CD4-positive, alpha-beta T cell treated with Interleukin-21 for 1 hour (primary cell): ENCODE measurements at places on chromosomes 12 and 14.
A peak's percentile ranks its signal among the peaks of the same experiment; 100 is the strongest.

DNA sequence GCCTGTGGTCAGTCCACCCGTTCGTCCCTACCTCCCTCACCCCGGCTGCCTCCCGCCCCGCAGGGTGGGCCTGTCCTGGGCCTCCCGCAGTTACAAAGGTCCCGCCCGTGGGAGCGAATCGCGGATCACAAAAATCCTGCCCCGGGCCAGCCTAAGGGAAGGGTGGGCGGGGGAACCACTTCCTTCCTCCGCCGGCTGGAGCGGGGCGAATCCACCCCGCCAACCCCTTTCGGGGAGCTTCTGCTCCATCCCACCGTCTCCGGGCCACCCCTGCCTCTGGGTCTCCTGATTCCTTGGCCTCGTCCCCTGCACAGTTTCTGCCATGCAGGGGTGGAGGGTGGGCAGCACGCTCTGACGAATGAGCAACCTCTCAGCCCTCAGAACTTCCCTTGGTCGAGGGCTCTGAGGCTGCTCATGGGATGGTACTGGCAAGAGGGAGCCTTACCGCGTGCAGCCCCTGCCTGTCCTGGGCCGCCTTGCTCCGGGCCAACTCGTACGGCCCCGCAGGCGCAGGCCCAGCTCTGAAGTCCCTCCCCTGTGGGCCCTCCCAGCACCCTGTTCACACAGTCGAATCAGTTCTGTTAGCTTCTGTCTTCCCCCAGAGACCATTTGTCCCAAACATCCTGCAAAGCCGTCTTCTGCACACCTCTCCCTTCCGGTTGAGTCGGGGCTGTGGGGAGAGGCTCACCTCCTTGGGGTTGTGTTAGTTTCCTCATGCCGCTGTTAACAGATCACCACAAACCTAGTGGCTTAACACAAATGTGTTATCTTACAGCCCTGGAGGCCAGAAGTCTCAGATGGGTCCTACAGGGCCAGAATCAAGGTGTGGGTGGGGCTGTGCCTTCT lies 589 bp upstream of the HVCN1 start:
- peak; percentile 53 for DNase-seq

- peak; percentile 84 for DNase-seq
These were observed 59.1 kb downstream of the RASSF3 start for GRCh38 chr12:64669270-64669842.

GRCh38 chr14:36702474-36702873 lies 40.8 kb downstream of the PAX9 start:
- DNase-seq: no peak

GRCh38 chr14:64232095-64232838 lies 61.9 kb downstream of the ESR2 start:
- no peak for DNase-seq

- no peak for DNase-seq
These were observed 122.9 kb upstream of the TMEM132D start for GRCh38 chr12:130026608-130027176.

DNA sequence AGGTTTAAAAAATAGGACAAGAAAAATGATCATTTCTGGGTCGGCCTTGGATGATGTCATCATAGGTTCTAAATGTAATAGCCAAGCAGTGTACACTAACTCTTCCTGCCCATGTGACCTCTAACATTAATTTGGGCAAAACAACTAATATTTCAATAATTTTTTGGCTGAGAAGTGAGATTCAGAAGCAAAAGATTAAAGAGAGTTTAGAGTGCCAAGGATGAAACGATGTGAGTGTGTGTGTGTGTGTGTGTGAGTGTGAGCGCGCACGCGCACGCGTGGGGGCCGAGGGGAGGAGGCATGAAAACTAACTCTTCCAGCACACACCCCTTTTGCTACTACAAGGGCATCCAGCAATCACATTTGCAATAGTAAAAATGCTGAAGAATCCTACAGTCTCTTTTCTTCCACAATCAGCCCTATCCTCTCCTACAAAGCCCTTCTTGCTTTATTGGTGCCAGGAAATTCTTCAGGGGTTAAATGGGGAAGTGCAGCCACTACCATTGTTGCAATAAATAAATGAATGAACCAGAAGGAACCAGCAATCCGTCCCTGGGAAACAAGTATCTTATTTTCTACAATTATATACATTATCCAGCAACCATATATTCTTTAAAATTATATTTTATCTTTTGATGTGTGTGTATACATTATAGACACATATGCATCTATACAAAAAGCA lies 52.9 kb downstream of the PEBP1 start:
- no peak for DNase-seq

- no peak for DNase-seq
These were observed 275.2 kb upstream of the GARIN6 start for GRCh38 chr12:99372257-99372920.

DNA sequence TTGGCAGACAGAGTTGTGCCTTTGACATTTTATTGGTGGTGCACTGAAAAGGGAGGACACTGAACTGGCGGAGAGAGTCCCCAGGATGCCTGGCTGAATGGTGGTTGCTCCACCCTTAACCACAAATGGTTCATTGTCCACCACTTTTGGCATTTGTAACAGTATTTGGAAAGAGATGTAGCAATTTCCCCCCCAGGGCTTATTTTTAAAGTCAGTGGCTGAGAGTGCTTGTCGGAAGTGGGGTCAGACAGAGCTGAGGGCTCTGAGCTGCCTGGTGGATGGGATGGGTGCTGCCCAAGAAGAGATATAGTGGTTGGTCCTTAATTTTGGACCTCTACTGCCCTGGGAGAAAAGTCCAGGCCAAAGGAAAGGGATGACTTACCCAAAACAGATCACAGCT lies 31.5 kb upstream of the FGF6 start:
- no peak for DNase-seq

DNA sequence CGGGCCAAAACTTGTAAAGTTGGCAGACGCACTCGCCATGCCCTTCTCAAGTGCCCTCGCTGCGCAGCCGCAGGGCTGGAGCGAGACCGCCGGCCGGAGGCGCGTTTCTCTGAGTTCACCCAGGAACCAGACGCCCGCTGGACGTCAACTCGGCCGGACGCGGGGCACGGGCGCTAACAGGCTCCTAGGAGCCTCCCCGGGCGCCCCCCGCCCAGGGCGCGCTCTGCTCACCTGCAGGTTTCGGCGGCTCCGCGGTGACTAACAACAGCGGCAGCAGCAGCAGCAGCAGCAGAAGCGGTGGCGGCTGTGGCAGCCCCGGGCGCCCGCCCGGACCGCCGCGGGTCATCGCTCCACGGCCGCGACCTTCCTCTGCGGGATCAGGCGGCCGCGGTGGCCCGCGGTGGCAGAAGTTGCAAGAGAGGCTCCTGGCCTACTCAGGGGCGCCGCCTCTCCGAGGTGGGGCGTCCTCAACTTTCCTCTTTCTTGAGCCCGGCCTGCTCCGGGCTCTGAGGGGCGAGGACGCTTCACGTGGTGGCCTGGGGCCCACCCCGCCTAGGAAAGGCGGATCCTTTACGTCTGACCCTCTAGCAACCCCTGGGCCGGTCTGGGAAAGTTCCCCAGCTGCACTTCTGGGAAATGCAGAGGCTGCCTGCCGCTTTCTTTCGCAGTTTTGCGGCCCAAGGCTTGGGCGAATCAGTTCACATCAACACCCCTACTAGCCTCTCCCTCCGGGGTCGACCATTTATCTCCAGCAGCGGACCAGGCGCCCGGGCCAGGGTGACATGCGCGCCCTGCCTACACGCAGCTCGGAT lies at the start of gene PLBD1:
Gene PLBD1 (minus strand): TSS at position 533 of the 812 bp plus-strand sequence. CDS start 187 bp downstream, at position 346.
- no peak for DNase-seq

- no peak for DNase-seq
These were observed 138.4 kb upstream of the PARP11 start for GRCh38 chr12:4011597-4011996.

GRCh38 chr12:79659961-79660431 lies 30.8 kb downstream of the PAWR start:
- DNase-seq: no peak

DNA sequence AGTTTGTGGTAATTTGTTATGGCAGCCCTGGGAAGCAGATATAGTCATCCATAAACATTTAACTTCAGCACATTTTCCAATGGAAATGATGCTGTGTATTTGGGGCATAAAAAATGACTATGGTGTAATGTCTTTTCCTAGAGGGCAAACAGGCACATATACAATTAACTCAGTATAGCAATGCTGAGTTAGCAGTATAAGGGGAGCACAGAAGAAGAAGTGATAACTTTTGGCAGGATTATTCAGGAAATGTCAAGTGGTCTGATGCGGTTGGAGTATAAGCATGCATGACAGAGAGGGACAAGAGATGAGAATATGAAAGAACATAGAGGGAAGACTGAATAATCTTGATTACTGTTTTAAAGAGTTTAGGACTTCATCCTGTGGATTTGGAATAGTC lies 55.3 kb upstream of the PRKD1 start:
- DNase-seq: no peak

DNA sequence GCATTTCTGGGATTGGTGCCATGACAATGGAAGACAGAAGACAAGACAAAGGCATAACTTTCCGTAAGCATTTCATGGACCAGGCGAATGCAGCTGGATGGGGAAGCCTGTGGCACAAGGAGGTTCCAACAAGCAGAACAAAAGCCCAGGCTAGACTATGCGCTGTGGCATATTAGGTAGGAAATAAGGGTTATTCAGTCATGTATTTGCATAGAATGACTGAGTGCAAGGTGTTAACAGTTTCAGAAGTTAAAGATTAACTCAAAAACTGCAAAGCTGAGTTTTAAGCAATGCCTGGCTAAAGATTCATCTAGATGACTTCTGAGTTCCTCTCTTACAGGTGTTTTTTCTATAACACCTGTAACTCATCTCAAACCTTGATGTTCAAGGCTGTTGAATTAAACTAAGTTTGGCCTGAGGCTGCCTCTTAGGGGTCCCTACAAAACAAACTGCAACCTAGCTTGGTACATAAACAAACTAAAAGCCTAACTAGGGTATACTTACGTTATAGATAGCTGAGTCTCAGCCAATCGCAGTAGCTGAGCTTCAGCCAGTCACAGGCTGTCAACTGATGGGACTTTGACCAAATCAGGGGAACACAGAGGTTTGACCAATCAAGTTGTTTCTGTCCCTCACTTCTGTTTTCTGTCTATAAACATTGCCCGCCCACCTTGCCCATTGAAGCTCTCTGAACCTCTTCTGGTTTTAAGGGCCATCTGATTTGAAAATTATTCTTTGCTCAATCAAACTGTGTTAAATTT lies 52.2 kb upstream of the PLBD1 start:
- no peak for DNase-seq

- DNase-seq: no peak
These were observed 48.3 kb upstream of the TMEM263 start for GRCh38 chr12:106907411-106907810.

DNA sequence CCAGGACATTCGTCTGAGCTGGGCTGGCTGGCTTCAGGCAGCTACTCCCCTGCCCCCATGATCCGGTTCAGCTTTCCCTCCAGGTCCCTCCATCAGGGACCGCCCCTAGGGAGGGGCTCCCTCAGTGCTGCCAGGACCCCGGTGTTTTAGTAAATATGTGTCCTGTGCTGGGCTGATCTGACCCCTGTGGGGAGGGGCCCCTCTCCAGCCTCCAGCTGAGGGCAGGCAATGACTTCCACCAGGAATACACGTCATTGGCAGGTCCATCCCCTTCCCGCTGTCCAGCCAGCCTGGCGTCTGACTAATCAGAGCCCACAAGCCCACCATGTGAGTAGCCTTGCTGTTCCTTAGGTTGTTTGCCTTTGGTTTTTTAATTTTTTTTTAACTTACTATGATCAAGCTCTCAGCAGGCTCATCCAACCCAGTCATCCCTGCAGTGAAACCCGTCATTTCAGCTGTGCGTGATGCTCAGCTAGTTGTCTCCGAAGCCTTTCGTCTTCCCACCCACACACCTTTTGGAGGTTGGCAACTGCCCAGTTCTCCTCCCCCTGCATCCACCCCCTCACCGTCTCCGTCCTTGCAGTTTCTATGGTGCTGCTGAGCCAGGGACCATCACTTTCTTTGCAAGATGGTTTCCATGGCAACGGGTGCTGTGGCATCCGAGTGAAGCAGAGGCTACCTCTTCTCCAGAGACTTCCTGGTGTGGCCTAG lies 16.0 kb upstream of the SERPINA4 start:
- DNase-seq: no peak

- no peak for DNase-seq
These were observed 459.5 kb downstream of the RMST start for GRCh38 chr12:97921979-97922722.

DNA sequence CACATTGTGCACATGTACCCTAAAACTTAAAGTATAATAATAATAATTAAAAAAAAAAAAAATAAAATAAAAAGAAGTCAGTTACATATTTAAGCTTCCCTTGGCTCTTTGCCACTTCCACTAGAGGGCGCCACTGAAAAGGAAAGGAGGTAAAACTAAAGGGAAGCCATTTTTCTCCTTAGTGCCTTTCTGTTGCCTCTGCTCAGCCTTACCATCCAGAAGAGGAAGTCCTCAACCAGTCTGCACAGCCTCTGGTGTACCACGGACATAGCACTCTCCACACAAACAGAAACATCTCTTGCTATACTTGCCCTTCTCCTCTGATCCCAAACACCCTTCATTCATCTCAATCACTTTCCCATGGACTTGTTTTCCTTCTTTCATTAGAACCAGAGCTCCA lies 169.0 kb upstream of the EEA1 start:
- peak; percentile 72 for DNase-seq

DNA sequence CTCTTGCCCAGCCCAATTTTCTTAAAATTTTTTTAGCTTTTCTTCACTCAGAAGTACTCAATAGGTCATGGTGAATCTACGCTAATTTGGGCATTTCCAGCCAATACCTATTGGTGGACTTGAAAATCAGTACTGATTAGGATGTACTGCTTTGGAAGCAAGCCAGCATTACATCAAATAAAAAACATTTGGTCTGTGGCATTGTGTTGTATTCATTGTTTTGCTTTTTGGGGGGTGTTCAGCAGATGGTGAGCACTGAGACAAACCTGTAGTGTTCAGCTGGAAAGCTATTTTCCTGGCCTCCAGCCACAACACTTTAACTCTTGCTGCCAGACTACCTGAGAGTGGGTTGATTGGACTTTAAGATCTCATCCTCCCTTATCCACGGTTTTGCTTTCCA lies 4.0 kb downstream of the MAPKAPK5 start:
- no peak for DNase-seq

- no peak for DNase-seq
These were observed 35.5 kb downstream of the CRACR2A start for GRCh38 chr12:3717283-3717898.

DNA sequence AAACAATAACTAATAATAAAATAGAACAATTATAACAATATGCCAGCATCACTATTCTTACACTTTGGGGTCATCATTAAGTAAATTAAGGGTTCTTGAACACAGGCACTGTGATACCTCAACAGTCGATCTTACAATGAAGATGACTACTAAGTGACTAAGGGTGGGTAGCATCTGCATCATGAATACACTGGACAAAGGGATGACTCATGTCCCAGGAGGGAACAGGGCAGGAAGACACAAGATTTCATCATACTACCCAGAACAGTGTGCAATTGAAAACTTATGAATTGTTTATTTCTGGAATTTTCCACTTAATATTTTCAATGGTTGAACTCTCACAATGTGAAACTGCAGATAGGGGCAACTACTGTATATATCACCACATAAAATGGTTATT lies 19.7 kb downstream of the TSPAN19 start:
- no peak for DNase-seq

- no peak for DNase-seq
These were observed 371.8 kb upstream of the PRICKLE1 start for GRCh38 chr12:42961395-42961794.
